Activated naive CD4-positive, alpha-beta T cell (primary cell): ENCODE measurements at places on chromosomes 1 and 21.

DNA sequence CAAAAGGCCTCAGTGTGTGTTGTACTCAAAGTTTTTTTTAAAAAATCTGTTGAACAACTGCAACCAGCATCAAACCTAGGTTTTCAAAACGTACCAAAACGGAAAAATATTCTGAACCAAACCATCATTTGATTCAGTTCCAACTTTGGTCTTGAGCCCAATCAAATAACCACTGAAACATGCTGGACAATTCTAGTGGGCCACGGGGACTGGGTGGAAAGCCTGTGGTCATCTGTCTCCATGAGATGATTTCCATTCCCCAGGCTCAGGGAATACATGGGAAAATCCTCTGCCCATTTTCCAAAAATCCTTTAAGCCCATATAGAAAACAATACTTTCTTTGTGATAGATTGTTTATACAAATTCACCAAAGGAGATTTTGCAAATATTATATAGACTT is 22.5 kb downstream of the ITPKB start:
- DNase-seq: no peak

GRCh38 chr1:109299558-109300343 is 7.1 kb downstream of the MYBPHL start:
- no peak for DNase-seq

GRCh38 chr1:205441716-205442050 is 14.2 kb downstream of the BLACAT1 start:
- DNase-seq: no peak

- no peak for DNase-seq
Measured at GRCh38 chr1:17973694-17974093, 133.9 kb upstream of the IGSF21 start.

GRCh38 chr1:207097871-207098324 is 6.1 kb upstream of the C4BPA start:
- no peak for DNase-seq

GRCh38 chr1:3369446-3370076 is 84.9 kb upstream of the ARHGEF16 start:
- no peak for DNase-seq

DNA sequence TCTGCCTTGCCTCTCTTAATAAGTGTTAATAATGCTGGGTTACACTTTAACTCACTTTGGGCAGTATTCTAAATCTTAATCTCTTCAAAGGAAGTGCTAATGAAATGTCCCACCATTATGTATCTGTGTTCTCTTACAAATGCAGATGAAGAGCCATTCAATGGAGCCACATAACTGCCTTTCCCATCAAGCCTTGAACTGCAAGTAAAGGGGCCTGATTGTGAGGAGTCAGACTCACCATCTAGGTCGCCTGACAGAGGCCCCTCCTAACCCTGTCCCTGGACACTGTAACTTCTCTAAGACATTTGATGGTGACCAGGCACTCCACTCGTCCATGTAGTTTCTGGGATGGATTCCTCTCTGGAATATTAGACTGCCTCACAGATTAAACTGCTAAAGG is 329.4 kb downstream of the KIF26B start:
- no peak for DNase-seq

DNA sequence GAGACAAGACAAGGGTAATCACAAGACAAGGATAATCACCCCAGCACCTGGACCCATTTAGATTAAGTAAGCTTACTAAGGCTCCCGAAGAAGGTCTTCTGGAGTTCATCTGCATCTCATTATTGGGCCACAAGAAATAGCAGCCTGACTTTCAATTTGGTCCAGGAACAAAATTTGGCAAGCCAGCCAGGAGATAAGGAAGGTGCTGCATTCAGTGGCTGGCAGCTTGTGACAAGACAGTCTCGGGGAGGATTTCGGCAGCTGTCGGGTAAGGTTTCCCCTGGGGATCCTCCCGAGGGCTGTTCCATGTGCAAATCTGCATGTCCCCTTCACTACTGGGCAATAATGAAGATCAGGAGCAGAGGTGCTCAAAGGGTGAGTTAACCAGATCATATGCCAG is 195.2 kb downstream of the FCRL5 start:
- DNase-seq: no peak
